ENCODE measurements at places on chromosomes 12 and 14. TPM values are rescaled to one million over a fixed set of nuclear protein-coding genes. Genes with fewer than 3 reads are reported as not detected.

DNA sequence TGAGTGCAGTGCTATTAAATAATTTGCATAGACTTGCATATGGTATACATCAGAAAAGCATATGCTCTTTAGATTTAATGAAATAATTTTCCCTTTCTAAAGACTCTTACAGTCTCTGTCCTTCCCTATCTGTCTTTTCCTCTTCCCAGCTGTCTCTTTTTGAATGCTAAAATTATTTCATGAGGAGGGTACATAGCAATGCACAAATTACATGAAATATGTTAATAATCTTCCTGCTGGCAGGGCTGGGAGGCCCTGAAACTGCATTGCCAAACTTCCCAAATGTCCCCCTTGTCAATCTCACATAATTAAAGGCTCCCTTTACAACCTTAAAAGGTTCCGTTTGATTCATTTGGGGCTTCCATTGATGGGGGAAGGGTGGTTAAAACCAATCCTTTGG lies 22.2 kb downstream of the LLPH start:
- no peak for DNase-seq

GRCh38 chr12:66331814-66332213 lies 29.5 kb downstream of the HELB start:
- DNase-seq, result no peak

- DNase-seq, result no peak
Measured at GRCh38 chr12:21292111-21292510, 42.6 kb downstream of the SLCO1A2 start.

The GZMH gene
- not detected for total RNA-seq

The NRL gene
- 2.2 TPM for total RNA-seq

The LRTM2 gene
- not detected for total RNA-seq

The VRTN gene
- not detected for total RNA-seq

Data from T-helper 17 cell (primary cell).